Fibroblast of pulmonary artery (primary cell): ENCODE measurements at places on chromosomes 2 and 18.

GRCh38 chr2:903223-903900 lies 47.3 kb upstream of the SNTG2 start:
- DNase-seq: no peak

- DNase-seq: no peak
Observed at GRCh38 chr2:138010890-138011289, 46.6 kb downstream of the HNMT start.

- DNase-seq: peak; percentile 85
Observed at GRCh38 chr18:60549338-60549960, 176.9 kb upstream of the MC4R start.

GRCh38 chr2:81276595-81276994 lies 972.0 kb upstream of the LRRTM1 start:
- DNase-seq: no peak

- DNase-seq: no peak
Observed at GRCh38 chr2:143410082-143410897, 281.1 kb downstream of the ARHGAP15 start.

DNA sequence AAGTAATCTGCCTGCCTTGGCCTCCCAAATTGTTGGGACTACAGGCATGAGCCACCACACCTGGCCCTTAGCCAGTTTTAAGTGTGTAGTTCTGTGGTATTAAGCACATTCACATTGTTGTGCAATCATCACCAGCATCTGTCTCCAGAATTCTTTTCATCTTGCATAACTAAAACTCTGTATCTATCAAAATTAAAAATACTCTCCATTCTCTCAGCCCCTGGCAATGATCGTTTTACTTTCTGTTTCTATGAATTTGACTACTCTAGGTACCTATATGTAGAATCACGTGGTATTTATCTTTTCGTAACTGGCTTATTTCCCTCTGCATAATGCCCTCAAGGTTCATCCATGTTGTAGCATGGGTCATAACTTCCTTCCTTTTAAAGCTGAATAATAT lies 45.5 kb upstream of the CAVIN2 start:
- DNase-seq: peak; percentile 91

- peak; percentile 81 for DNase-seq
Observed at GRCh38 chr18:11859903-11860407, 8.7 kb downstream of the CHMP1B start.

- peak; percentile 50 for DNase-seq
Observed at GRCh38 chr18:51266773-51267172, 69.3 kb upstream of the MEX3C start.

GRCh38 chr2:85998071-85998991 lies 107.4 kb downstream of the POLR1A start:
- DNase-seq: peak; percentile 65

DNA sequence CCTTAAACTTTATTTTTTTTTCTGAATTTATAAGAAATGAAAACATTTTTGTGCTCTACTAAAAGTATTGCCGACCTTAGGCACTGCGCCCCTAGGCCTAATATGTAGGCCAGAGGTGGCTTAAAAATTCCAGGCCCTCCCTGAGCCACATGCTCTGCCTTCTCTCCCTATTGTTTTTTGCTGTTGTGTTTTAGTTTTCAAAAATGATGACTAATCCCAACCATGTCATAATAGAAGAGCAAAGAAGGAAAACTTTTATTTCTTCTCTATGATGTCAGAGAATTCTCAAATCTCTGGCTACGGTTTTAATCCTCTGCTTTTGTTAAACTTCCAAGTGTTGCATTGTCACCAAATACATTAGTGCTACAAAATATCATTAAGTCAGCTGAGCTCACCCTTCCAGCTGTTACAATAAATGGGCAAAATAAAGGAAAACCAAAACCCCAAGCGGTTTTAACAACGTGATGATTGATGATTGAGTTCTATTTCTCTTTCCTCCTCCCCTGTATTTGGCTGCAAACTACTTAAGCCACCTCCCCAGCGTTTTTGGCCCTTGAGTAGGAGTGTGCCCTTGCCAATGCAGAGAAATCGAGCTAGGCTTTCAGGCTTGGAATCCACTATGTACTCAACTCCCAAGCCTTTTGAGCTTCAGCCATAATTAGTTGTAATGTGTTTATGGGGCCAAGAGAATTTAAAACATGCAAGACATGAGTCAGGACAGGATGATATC lies 163.5 kb upstream of the POU3F3 start:
- DNase-seq: peak; percentile 1

DNA sequence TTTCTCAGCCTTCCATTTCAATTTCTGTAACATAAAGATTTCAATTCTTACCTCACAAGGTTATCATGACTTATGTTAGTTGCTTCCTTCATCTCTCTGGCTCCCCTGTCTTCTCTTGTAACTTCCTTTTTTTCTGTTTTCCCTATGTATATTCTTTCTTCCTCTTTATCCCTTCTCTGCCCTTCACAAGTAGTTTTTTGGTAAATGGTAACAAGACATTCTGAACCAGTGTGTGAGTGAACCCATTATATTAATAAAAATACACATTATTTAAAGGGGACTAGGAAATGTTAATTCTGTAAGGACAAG lies 8.4 kb downstream of the ACSL3 start:
- no peak for DNase-seq

DNA sequence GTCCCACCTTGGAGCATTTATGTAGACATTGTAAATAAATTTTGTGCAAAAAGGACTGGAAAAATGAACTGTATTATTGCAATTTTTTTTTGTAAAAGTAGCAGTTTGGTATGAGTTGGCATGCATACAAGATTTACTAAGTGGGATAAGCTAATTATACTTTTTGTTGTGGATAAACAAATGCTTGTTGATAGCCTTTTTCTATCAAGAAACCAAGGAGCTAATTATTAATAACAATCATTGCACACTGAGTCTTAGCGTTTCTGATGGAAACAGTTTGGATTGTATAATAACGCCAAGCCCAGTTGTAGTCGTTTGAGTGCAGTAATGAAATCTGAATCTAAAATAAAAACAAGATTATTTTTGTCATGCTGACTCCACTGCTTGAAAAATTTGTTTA lies 137.5 kb downstream of the MEIS1 start:
- no peak for DNase-seq

DNA sequence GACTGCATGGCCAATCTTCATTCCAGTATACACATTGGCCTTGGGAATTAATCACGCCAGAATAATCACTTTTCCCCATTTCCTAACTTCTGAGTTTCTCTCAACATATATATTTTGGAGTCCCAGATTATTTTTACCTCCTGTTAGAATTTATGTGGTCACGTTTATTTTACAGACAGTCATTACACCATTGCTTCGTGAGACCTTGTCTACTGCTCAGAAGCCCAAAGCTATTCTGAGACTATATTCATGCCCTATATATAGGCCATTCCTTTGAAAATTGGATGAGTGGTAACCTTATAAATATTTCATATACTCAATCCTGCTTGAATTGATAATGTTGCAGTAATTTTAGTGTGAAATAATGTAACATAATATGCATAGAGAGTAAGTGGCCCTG lies 610.0 kb upstream of the CDH2 start:
- no peak for DNase-seq

DNA sequence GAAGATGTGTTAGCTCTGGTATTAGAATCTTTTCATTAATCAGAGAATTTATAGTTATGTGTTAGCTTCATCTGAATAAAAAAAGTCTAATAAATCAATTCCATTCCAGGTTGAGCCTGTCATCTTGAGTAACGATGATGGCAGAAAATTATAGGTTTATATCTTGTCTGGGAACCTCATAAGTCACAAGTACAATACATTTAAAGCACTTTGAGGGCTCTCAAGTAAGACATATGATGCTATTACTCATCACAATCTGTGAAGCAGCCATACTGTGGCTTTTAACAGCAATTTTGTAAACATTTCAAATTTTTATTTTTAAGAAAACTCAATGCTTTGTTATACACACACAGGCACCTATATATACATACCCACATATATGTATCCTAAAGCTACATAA lies 484.1 kb upstream of the VRK2 start:
- DNase-seq: no peak
